ENCODE measurements at places on chromosomes 11 and 22.

- no peak for DNase-seq
Measured at GRCh38 chr11:102390667-102391465, 43.9 kb downstream of the BIRC2 start.

GRCh38 chr11:19910931-19911330 lies 198.3 kb downstream of the NAV2 start:
- DNase-seq: no peak

DNA sequence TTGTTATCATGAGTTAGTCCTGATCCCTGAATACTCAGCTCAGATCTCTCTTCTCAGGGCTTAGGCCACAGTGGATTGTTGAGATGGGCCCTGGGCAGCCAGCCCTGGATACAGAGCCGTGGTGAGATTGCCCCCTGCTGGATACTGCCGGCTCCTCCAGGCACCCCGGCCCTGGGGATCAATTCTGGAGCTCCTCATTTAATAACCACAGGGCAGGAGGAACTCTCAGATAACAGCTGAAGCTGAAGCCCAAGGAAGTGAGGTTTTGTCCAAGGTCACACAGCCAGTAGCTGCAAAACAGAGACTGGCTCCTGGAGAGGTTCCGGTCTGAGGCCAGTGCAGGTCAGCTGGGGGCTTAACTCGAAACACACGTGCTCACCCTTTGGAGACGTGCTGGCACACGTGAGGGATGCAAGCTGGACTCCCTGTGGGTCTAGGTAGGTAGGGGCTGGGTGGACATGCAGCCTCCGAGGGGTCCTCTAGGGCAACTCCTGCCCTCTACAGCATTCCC lies 16.0 kb downstream of the USH1C start:
- DNase-seq: peak; percentile 38

GRCh38 chr11:128925250-128925600 lies 17.4 kb downstream of the TP53AIP1 start:
- no peak for DNase-seq

- DNase-seq: no peak
Measured at GRCh38 chr22:30393322-30393680, 3.5 kb upstream of the SEC14L2 start.

GRCh38 chr22:21710156-21710555 lies 25.4 kb downstream of the YPEL1 start:
- no peak for DNase-seq

- no peak for DNase-seq
Measured at GRCh38 chr11:831961-832528, 707 bp upstream of the CD151 start.

DNA sequence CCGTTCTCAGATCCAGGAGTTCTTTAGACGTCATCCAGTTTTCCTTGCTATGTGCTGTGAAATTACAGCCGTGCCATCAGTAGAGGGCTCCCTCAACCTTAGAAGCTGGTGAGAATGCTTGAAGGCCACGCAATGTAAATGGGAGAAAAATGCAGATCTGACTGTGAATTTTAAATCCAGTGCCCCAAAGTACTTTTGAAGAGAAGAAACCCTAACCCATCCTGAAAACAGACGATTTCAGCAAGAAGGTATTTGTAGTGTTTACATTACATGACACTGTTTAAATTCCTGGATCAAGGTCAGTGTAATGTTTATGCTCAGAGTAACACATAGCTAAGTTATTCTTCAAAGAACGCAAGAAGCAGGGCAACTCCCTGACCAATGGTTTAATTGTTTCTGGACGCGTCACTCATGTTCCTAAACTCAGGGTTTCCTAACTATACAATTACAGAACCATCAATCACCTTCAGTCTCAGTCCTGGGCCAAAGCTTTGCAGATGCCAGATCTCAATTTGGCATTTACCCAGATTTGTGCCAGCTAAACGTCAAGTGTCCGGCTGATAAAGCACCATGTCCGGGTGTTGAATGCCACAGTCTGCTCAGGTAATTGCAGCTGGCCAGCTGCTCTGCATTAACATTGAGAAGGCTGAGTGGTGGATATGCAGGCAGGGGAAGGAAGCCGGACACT lies 38.2 kb downstream of the ADAMTS8 start:
- DNase-seq: no peak

GRCh38 chr11:40175980-40176379 lies 1283.5 kb downstream of the LRRC4C start:
- no peak for DNase-seq

GRCh38 chr22:44274918-44275630 lies 37.7 kb downstream of the SHISAL1 start:
- no peak for DNase-seq

DNA sequence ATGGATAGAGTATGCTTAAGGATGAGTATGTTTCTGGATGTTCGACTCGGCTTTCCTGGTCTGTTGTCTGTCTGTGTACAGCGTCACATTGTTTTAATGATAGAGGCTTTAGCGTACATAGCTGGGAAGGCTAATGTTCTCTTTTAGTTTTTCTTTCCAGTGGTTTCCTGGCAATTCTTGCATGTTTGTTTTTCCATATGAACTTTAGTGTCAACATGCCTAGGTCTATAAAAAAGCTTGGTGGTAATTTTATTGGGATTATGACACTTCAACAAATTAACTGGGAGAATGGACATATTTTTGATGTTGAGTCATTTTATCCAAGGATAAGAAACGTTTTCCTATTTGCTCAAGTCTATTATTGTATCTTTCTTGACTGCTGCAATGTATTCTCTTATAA lies 17.6 kb downstream of the F2 start:
- no peak for DNase-seq

GRCh38 chr11:2447253-2447950 lies 2.6 kb downstream of the KCNQ1 start:
- DNase-seq: no peak

DNA sequence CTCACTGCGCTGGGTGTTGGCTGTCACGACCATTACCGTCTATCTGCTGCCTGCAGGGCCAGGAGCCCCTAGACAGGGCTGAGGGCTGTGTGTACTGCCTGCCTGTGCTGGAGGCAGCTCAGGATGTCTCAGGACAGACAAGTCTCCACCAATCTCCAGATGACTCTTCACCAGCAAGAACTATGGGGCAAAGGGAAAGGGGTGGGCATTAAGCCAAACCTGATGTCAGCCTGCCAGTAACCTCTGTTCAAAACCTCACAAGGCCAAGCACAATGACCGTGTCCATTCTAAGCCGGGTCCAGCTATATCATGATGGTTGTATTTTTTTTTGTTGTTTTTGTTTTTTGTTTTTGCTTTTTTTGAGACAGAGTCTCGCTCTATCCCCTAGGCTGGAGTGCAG lies 31.6 kb downstream of the MAFF start:
- no peak for DNase-seq

- DNase-seq: no peak
Measured at GRCh38 chr22:50673231-50674129, 857 bp downstream of the SHANK3 start.

- no peak for DNase-seq
Measured at GRCh38 chr11:10519630-10520029, 21.4 kb downstream of the RNF141 start.

DNA sequence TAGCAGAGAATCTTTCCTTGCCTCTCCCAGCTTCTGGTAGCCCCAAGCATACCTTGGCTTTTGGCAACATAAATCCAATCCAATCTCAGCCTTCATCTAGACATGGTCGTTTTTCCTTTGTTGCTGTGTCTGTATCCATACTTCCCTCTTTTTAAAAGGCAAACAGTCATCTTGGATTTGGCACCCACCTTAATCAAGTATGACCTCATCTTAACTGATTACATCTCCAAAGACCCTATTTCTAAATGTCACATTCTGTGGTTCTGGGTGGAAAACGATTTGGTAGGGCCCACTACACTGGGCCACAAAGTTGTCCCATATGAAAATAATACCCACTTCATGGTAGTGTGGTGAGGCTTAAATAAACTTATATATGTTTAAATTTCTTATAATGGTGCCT lies 852 bp downstream of the BUD13 start:
- DNase-seq: no peak

- no peak for DNase-seq
Measured at GRCh38 chr22:32620992-32621391, 146.4 kb downstream of the FBXO7 start.

DNA sequence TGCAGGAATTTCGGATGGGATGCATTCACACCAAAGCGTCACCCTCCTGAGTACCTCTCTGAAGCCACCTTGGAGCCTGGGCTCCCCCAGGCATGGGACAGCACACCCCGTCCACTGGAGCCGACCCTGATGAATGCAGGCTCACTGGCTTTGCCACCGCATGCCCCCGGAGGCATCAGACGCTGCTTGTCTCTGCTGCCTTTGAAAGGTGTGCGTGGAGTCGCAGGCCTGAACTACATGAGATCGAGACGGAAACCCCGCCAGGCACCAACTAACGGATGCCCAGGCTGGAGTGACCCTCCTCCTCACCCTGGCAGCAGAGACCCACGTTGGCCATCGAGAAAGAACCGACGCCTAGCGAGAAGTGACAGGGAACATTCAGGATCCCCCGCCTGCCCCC lies 22.5 kb downstream of the KRTAP5-5 start:
- DNase-seq: no peak

GRCh38 chr11:73263640-73264039 lies 8.5 kb upstream of the P2RY6 start:
- no peak for DNase-seq

GRCh38 chr11:31645747-31646146 lies 136.2 kb downstream of the ELP4 start:
- DNase-seq: no peak

DNA sequence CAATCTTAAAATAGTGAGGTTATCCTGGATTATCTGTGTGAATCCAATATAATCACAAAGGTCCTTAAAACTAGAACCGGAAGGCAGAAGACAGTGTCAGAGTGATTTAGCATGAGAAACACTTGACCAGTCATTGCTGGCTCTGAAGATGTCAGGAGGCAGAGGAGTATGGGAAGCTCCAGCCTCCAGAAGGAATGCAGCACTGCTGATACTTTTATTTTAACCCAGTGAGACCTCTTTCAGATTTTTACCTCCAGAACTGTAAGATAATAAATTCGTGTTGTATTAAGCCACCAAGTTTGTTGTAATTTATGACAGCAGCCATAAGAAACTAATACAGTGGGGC lies 134.4 kb upstream of the ZC3H12C start:
- no peak for DNase-seq

GRCh38 chr22:42388130-42388797 lies 43.9 kb downstream of the NFAM1 start:
- peak; percentile 91 for DNase-seq

DNA sequence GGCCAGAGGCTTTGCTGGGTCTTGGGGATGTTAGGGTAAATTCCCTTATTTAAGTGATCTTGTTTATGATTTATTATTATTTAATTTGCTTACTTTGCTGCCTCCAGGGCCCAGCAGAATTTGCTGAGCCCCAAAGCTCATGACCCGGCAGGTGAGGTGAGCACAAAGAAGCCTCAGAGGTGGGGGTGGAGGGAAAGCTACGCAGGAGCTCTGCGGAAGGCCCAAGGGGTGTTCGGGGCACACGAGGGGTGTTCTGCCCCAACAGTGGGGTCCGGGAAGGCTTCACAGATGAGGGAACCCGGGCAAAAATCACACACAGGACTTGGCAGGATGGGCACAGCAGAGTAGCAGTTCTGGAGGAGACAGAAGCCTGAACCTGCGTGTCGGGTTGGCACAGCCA lies 6.7 kb upstream of the LINC01488 start:
- DNase-seq: no peak

DNA sequence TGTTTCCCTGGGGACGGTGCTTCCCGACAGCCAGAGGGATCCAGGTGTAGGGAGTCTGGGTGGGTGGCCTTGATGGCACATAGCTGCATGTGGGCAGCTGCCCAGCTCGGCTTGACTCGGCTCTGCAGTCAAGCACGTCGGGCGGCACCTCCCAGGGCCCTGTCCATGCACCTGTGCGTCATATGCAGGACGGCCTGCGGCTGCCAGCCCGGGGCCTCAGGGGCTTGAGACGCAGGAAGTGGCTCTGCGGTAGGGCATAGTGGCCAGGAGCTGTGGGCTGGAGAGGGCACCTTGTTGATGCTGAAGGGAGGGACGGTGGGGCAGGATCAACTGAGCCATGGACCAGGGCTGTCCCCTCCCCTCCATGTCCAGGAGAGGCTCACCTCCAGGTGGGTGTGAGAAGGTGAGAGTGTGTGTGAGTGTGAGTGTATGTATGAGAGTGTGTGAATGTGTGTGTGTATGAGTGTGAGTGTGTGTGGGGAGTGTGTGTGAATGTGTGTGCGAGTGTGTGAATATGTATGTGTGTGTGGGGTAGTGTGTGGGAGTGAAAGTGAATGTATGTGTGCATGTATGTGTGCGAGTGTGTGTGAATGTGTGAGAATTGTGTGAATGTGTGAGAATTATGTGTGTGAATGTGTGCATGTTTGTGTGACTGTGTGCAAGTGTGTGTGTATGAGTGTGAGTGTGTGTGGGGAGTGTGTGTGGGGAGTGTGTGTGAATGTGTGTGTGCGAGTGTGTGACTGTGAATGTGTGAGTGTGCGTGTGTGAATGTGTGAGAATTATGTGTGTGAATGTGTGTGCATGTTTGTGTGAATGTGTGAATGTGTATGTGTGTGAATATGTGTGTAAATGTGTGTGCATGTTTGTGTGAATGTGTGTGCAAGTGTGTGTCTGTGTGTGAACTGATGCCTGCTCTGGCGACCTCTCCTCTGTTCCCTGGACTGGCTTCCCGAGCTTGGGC lies 5.7 kb upstream of the SUN2 start:
- no peak for DNase-seq

DNA sequence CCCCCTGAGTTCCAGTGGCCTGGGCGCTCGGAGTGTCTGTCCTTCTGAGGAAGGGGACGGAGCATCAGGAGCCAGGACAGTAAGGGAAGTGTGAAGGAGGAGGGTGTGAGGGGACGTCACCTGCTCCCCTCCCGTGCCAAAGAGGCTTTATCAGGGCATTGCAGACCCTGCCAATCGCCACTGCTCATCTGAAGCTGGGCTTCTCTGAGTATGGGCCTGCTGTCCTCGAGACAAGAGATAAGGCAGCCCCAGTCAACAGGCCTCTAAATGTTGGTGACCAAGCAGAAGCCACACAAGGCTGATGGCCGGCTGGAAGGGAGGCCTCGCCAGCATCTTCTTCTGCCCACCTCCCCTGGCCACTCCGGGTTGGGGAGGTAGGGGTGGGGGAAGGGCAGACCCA lies 29.8 kb downstream of the LIF start:
- DNase-seq: no peak

- DNase-seq: no peak
Measured at GRCh38 chr22:38213319-38213989, 11.7 kb downstream of the MAFF start.

GRCh38 chr11:75203641-75204011 lies 36.9 kb upstream of the TPBGL start:
- DNase-seq: no peak

DNA sequence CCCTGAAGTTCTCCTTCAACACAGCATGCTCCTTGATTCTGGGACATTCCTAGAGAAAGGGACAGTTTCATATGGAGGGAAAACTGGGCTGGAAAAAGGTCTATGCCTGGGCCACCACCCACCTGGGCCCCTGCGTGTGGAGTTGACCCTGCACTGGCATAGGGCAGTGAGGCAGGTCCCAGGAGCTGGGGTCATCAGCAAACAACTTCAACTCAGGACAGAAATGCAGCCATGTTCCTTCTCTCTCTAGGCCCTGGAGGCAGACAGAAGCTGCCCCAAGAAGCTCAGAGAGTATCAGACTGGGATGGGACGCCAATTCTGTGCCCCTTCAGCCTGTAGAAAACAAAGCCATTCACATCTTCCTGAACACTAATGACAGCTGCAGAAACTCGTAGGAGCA lies 34.9 kb downstream of the RTL6 start:
- DNase-seq: no peak
